ENCODE measurements at places on chromosomes 12 and 14.
A peak's percentile ranks its signal among the peaks of the same experiment; 100 is the strongest.

- no peak for DNase-seq
Measured at GRCh38 chr12:82593901-82594396, 92.8 kb upstream of the TMTC2 start.

DNA sequence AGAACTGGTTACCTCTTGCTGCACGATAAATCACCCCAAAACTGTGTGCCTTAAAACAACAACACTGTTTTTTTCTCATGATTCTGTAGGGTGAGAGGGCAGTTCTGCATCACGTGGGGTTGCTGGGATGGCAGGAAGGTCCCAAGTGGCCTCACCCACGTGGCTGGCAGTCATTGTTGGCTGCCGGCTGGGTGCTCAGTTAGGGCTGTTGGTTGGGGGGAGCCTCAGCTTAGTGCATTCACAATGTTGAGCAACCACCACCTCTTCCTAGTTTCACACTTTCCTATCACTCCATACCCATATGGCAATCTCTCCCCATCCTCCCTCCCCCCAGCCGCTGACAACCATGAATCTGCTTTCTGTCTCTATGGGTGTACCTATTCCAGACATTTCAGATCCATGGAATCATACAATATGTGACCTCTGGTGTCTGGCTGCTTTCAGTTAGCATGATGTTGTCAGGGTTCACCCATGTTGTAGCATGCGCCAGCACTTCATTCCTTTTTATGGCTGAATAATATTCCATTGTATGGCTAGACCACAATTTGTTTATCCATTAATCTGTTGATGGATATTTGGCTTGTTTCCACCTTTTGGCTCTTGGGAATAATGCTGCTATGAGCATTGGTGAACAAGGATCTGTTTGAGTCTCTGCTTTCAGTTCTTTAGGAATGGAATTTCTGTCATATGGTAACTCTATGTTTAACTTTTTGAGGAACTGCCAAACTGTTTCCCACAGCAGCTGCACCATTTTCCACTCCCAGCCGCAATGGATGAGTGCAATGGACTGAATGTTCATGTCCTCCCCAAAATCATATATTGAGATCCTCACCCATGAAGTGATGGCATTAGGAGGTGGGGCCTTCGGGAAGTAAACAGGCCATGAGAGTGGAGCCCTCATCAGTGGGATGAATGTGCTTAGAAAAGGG, 11.2 kb upstream of the POP5 start:
- no peak for DNase-seq

DNA sequence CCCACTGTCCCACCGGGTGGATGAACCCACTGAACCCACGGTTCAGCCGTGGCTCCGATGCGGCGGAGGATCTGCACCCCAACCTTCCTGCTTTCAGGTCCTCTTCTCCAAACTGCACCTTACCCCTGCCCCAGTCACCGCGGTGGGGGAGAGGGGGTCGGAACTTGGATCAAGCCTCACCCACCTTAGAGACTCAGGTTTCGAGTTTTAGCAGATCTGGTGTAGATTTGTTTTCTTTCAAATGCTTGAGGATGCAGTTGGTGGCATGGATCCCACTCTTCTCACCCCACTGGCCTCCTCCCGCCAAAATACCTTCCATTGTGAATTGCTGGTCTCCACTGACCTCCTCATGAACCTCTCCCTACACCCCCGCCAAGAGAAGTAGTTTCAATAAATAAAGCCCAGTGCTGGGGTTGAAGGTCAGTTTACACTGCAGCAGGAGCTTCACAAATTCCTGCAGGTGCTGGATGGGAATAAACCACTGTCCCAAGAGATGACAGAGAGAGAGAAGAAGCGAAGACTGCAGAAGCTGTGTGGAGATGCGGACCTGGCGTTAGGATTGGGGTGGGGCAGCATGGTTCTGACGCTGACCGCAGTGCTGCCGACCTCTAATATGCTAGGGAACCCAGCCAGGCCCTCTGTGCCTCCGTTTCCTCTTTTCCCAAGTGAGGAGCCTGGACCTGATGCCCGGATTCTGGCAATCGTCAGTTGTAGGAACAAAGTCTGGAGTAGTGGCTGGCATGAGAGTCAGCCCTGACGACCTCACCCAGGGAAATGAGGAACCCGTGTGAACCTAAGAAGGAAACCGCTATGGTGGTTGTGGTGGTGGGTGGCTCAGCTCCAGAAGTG, 7.4 kb downstream of the TTC6 start:
- no peak for DNase-seq

DNA sequence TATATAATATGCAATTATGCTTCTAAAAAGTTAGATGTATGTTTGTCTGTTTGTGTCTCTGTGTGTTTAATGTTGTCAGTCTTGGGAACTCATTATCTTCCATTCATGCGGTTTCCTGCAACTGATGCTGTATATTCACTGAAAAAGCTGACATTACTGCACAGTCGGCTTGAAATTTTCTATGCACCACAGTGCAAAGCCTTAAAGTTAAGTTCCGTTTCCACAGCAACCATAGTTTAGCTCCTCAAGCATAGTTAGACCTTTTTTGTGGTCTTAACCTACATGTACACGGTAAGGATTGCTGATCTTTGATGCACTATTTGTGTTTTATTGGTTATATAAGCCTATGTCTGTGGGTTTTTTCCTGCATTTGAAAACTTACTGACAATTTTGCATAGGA, 309.4 kb downstream of the KCNC2 start:
- no peak for DNase-seq

- peak; percentile 15 for DNase-seq
Measured at GRCh38 chr12:76032043-76032981, 736 bp upstream of the PHLDA1 start.

GRCh38 chr12:31089072-31089471, 15.4 kb downstream of the DDX11 start:
- DNase-seq: no peak

DNA sequence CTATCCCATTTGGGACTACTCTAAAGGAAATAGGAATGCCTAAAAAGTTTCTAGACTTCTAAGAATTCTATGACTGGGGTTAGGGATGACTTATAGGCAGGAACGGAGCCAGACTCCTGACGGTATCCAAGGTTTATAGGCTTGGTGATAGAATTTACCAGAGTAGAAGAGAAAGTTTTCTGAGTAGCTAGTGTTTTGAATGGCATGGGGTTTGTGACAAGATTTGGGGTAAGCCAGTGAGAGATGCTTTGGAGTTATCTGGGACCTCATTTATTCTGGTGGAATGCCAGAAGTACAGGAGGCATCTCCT, 444.6 kb downstream of the RAD51B start:
- no peak for DNase-seq

- no peak for DNase-seq
Measured at GRCh38 chr12:50006754-50007442, 18.4 kb downstream of the RACGAP1 start.

DNA sequence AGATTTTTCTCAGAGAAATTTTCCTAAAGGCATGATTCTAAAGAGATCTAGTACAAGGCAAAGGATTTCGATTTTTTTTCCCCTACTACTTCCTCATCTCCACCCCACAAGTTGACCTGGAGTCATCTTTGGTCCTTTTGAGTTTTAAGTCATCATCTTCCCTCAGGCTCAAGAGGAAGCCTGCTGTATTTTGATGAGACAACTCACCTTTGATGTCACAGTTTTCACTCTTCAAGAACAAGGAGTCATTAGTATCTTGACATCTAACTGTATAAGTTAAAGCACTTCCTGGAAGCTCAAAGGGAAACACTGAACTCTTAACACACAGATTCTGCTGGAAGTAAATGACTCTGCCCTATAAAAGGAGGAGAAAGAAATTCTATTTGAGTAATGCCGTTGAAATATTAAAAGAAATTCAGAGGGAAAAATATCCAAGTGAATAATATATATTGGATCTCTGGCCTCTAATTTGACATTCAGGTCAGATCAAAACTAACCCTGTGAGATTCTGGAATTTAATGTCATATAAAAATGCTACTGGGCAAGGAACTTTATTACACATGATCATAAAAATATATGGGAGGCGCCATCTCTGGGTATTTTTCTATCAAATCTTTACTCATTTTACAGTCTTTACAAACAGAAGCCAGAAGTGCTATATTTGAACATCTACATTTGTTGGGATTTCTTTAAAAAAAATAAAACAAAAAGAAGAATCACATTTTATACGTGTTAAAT, 435.0 kb downstream of the NRXN3 start:
- DNase-seq: no peak

DNA sequence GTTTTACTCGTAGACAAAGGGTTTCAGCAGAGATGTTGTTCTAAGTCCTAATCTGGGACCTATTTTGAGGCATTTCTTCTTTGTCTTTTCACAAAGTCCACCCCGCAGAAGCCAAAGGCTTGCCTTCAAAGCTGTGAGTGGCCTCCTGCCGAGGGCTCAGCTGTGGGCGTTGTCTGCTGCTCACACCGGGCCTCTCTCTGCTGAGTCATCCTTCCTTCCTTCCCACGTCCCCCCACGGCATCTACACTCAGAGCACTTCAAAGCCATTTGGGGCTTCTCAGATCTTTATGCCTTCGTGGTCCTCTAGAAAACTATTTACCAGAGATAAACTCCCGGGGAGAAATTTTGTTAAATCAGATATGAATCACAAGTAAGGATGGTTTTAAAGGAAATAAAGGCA, 115.9 kb upstream of the TMPO start:
- DNase-seq: no peak

- no peak for DNase-seq
Measured at GRCh38 chr12:88723219-88723618, 142.9 kb upstream of the KITLG start.

DNA sequence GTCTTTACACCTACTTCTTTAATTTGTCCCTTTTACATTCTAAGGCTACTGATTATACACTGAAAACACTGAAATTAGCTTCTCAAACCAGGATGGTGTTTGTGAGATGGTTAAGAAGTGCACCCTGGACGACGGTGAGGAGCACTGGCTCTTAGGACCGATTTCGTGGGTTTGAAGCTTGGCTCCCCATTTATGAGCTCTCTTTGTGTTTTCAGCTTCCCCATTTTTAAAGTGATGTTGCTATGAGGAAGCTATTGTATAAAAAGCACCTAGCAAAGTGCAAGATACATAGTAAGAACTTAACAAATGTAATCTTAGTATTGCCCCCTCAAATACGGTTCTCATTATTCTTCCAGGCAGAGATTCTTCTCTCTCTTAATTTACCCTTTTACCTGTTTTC, 4.7 kb downstream of the NFYB start:
- no peak for DNase-seq

GRCh38 chr14:61562321-61563161, 132.8 kb upstream of the HIF1A start:
- no peak for DNase-seq

GRCh38 chr12:116598311-116599284, 39.4 kb downstream of the MAP1LC3B2 start:
- DNase-seq: no peak

DNA sequence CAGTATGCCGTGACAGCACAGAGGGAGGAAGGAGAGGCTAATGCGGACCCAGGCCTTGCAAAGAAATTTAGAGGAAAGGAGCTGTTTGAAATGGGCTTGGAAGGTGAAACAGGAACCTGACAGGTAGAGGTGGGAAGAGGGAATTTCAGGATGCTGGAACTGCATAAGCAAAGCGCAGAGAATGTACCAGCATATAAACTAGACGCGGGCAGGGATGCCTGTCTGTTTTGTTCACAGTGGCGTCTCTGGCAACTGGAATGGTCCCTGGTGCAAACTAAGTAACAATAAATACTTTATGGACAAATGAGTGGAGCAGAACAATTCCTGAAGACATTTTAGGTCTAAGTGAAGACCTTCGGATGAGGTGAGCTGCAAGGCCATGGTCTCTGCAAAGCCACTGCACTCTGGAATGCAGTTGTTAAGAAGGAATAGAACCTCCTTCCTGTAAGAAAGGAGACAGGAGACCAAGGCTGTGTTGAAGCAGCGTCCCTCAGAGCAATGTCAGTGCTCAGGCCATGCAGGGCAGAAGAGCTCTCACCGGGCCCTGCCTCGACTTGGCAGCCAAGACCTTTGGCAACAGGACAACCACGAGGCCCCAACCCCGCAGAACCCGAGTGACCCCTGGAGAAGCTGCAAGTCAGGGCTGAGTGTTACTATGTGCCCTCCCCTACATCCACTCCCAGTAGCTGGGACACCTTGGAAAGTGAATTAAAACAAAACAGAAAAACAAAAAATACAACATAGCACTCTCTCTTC, 42.8 kb downstream of the PITPNM2 start:
- DNase-seq: no peak

- no peak for DNase-seq
Measured at GRCh38 chr12:94272280-94272679, 123.9 kb downstream of the PLXNC1 start.

- DNase-seq: no peak
Measured at GRCh38 chr12:92065018-92065499, 80.6 kb downstream of the BTG1 start.

- no peak for DNase-seq
Measured at GRCh38 chr12:121574025-121574424, 6.8 kb downstream of the KDM2B start.

DNA sequence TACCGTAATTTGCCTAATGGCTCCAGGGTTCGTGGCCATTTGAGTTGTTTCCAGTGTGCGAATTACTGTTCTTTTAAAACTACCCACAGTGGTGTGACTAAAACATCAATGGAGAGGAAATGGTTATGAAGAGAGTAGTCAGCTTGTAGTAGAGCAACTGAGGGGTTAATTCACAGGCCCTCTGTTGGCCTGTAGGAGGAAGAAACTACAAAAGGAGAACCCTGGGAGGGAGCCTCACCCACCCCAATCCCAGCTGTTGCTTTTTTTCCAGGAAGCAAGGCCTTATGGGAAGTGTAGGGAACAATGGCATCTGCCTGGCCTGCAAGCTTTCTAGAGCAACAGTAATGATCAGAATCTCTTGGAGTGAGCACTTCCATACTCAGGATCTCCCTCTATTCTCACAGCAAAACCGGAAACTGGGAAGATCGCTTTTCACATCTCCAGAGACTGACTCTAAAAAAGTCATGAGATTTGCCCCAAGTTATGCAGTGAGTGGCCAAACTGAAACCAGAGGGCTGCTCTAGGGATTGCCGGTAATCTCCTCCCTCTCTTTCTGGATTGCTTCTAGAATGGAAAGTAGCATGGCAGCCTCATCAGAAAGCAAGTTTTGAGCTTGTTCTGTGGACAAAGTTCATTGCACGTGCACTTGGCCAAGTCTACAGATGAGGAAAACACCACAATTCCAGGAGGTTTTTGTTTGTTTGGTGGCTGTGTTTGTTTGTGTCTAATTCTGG, 125.3 kb upstream of the PWP1 start:
- no peak for DNase-seq

DNA sequence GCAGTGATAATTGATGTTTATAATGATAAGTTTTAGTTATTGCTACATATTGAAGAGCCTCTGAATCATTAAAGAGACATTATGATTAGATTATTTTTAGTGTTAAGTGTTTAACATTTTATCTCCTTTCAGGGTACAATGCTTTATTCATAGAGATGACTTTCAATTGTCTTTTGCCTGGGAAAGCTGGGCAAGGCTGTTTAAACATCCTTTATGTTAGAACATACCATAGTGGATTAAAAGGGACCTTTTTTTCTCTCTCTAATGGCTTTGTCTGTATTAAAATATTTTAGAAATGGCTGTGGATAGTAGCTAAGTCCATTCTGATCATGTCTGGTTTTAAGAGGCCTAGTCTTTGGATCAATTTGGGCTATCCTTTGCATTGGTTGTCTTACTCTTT, 427.5 kb upstream of the MIS18BP1 start:
- DNase-seq: no peak

Data from SK-N-SH (cell line).